Activated naive CD8-positive, alpha-beta T cell treated with anti-CD3 and anti-CD28 coated beads for 36 hours (primary cell): ENCODE measurements at places on chromosomes 3 and 15. TPM values are rescaled to one million over a fixed set of nuclear protein-coding genes. Genes with fewer than 3 reads are reported as not detected.

DNA sequence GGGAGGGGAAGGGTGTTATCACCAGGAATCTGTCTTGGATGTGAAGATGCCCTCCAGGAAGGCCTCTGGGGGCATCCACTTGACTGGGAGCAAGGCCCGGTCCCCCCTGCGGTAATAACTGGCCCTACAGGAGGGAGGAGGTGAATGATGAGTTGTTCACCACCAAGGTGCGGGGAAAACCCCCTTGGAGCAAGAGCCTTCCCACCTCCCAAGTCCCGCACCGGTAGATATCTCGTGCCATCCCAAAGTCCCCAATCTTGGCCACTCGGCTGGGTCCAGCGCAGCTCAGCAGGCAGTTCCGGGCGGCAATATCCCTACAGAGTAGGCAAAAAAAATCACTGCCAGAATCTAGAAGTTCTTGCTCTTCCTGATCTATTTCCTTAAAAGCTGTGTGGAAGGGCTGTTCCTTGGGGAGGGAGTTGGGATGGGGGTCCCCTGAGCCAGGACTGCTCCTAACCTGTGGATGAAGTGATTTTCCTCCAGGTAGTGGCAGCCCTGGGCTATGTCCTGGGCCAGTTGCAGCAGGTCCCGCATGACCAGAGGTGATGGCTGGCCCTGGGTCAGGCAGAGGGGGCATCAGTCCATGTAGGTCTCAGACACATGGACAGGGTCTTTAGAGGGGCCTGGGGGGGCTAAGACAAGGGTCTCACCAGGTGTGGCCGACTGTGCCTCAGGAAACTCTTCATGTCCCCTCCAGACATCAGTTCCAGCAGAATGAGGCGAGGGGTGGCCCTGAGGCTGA, 8.7 kb downstream of the LTK start:
- DNase-seq, result no peak

DNA sequence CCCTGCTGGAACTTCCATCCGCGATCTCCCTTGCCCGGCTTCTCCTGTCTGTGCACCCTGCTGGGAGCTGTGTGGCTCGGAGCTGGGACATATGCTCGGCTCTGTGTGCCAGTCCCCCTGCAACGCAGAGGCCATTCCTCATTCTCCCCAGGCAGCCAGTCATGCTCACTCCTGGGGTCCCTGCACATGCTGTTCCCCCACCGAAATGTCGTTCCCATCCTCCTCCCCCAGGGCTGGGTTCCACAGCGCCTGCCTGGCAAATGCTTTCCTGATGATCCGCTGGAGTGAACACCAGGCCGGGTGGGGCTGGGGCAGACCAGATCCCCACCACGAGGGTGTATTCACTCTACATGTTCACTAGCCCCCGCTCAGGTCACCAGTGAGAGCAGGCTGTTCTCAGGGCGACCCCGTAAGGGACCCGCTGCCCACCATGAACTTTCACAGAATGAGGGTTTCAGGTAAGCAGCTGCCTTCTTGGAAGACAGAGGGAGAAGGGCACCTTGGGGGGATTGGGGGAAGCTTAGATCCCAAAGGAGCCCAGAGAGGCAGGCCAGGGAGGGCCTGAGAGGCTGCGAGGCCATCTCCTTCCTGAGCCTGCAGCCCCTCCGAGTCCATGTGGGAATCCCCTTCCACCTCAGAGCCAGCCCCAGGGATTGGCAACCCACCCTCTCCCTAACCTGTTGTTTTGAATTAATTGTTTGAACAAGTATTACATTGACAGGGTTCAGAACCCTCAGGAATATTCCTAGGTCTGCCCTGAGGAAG, 88.7 kb upstream of the IQSEC1 start:
- DNase-seq, result no peak

The B3GNT5 gene
- 13.3 TPM for total RNA-seq

The ADPRH gene
- 5.8 TPM for total RNA-seq

DNA sequence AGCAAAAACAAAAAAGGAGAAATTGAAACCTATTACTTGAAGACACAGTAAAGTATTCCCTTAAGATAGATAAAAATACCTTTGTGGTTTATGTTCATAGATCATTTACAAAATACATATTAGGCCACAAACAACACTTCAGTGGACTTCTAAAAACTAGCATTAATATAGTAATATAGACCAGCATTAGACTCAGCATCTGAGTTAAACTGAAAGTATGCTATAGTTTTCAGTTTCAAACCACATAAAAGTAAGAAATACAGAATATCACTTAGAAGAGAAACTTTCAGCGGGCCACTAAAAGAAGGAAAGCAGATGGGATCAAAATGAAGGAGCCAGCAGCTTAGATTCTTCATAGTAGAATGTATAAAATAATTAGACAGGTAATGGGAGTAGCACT, 86.6 kb downstream of the MSL2 start:
- DNase-seq, result no peak

The PCSK6 gene
- total RNA-seq, result 4.0 TPM

The RTP3 gene
- not detected for total RNA-seq

DNA sequence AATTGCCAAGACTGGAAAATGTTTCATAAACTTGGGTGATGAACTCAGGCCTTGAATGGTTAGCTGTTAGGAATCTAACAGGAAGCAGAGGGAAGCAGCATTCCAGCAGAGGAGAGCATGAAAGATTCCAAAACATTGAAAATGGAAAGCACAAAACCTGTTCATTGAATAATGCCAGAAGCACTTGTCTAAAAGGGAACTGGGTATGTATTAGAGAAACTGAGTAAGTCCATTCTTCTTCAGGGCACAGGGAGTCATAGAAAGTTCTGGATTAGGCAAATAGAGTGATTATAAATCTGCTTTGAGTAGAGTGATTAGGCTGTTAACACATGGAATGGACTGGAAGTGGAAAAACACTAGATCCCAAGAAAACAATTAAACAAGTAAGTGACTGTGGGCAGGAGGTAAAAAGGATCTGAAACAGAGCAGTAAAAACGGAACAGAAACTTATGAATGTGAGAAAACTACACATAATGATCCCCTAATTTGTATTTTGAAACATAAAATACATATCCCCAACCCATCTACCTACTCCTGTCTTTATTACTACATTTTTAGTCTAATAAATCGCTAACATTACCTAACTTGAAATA, 343.4 kb downstream of the TBC1D5 start:
- DNase-seq, result no peak

The AMOTL2 gene
- not detected for total RNA-seq

- DNase-seq, result no peak
Measured at GRCh38 chr3:177601152-177601551, 403.9 kb upstream of the TBL1XR1 start.

The UBE2E1 gene
- 73.9 TPM for total RNA-seq

DNA sequence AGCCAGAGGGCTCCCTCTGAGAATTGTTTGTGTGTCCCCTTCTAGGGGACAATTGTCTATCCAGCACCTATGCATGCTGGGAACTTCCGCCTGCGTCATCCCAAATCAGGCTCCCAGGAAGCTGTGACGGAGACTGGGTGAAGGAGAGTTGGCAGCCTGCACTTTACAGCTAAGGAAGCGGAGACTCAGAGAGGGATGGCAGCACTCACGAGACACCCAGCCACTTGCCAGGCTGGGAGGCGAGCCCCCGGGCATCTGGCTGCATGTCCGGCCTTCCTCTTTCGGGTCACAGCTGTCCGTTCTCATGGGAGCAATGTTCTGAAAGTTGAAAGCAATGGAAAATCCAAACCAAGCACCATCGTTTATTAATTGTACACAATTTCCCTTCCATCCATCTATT, 45.5 kb upstream of the SLC6A11 start:
- DNase-seq, result no peak

The TRIM59 gene
- 43.3 TPM for total RNA-seq

DNA sequence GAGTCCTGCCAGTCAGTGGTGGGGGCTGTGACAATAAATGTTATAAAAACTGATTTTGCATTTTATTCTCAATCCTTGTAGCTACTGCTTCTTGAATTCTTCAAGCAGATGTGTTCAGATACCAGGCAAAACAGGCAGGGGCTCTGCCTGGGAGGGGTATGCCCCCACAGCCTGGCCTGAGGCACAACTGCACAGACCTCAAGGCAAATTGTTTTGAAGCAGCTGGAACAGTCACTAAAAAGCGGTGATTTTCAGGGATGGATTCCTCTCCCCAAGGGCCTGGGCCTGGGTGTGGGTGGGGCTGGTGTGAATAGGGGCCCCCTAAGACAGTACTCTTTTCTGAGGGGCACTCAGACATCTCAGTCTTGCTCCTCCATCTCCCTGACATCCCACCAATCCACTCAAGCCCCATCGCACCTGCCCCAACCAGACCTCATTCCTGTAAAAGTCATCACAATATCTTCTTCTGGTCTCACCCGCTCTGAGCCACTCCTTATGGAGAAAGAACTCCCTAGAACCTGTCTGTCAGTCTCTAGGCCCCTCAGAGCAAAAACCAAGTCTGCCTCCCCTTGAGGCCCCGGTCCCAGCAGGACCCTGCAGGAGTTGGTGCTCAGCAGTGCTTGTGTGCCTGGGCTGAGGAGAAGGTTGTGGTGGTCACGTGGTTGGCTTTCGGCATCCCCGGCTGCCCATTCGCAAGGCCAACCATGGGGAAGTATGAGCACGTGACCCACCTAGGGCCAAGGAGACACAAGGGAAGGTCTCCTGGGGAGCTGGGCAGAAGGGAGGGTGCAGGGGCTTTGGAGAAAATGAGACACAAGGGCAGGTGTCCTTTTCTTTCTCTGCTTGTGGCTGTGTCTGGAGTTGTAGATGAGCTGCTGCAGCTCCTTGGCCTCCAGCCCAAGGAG, 2.9 kb upstream of the PSTPIP1 start:
- DNase-seq, result no peak

GRCh38 chr3:94225148-94225865, 162.4 kb downstream of the NSUN3 start:
- no peak for DNase-seq

- no peak for DNase-seq
Measured at GRCh38 chr3:90032980-90033641, 925.7 kb downstream of the EPHA3 start.

- no peak for DNase-seq
Measured at GRCh38 chr3:98793971-98794370, 30.8 kb downstream of the ST3GAL6 start.

GRCh38 chr3:64530434-64531049, 157.3 kb downstream of the ADAMTS9 start:
- DNase-seq, result peak; percentile 8

- DNase-seq, result no peak
Measured at GRCh38 chr3:146543461-146544001, 876 bp downstream of the PLSCR1 start.

The TGM5 gene
- 0.16 TPM for total RNA-seq

GRCh38 chr15:48559285-48559684, 86.2 kb downstream of the FBN1 start:
- no peak for DNase-seq

DNA sequence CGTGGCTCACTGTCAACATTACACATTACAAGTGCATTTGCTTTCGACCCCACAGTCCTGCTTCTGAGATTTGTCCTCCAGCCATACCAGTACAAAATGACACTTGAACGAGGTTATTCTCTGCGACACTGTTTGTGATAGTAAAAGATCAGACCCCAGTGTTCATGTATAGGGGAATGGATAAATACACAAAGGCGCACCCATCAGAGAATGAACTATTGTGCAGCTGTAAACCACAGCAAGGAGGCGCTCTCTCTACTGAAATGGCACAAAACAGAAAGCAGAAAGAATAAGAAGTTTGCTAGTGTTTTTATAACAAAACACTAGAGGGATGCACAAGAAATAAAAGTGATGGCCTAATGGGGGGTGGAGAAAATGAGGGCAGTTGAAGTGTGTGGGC, 4.9 kb upstream of the CHSY1 start:
- no peak for DNase-seq

GRCh38 chr3:71693641-71694040, 31.6 kb downstream of the EIF4E3 start:
- no peak for DNase-seq

The SI gene
- total RNA-seq, result not detected

The ACKR2 gene
- 2.9 TPM for total RNA-seq

DNA sequence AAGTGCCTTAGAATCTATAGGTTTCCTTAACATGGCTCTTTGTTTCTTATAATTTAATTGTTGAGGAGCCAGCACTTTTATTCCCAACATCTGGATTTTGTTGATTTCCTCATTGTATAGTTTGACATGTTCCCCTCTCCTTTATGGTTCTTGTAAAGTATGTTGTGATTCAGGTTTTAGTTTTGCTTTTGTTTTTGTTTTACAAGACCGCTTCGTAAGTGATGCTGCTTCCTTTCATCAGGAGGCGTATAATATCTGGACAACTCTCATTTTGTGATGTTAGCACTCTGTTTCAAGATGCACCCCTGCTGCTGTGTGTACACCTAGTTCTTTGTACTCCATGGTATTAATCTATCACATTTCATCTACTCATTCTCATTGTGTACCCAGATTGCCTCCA, 48.7 kb downstream of the SLC49A4 start:
- no peak for DNase-seq

GRCh38 chr15:90187257-90187868, 13.8 kb upstream of the SEMA4B start:
- DNase-seq, result no peak

GRCh38 chr3:60810881-60811280, 440.4 kb downstream of the FHIT start:
- no peak for DNase-seq

DNA sequence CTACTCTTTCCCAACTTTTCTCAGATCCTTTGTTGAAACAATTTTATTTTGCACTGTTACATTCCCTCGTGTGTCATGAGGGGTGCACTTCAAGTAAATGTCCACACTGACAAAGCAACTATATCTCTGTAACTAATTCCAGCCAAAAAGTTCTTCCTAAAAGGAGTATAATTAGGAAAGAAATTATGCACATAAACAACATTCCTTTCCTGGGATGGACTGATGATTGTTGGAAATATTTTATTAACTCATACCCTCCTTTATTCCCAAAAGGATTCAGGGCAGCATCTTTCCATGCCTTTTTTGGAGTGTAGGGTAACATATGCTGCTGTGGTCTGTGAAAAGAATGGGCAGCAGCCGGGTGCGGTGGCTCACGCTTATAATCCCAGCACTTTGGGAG, 426.1 kb upstream of the THBS1 start:
- no peak for DNase-seq

DNA sequence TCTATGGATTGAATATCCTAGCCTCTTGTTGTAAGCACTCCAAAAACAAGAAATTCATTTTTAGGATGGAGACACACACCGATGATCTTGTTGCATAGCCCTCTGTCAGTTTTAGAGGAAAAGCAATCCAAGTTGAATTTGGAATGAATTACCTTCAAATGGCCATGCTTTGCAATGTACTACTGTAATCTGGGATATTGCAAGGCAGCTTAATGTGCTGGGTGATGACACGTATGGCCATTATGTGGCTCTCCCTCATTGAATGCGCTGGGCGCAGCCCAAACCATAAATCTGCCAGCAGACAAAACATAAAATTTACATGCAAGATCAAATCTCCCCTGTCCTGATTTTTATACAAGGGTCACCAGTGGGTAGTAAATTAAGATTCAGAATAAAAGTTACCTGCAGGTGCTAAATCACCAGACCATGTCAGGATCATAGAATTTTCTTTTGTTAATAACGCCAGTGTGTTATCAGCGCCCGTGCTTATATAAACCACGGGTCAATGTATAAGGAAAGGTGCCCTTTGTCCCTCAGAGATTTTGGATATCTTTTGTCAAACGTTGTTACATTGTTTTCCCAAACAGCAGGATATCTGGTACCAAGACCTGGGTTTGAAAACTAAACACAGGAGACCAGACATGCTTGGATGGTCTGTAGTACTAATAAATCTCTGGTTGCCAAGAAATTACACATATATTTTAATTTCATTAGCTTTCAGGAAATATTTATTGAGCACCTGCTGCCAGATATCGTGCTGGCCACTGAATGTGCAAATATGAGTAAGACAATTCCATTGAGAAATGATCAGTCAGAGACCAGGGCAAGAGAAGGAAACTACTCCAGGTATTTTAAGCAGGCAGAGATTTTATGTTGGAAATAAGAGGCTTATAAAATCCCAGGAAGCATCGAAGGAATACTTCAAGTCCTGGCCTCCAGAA, 237.1 kb downstream of the EBLN2 start:
- DNase-seq, result no peak
